Activated CD4-positive, alpha-beta T cell treated with anti-CD3 and anti-CD28 coated beads for 1 hour (primary cell): ENCODE measurements at places on chromosomes 2 and 18.

GRCh38 chr2:176100547-176101140, 1.0 kb downstream of the HOXD12 start:
- no peak for DNase-seq

- no peak for DNase-seq
Observed at GRCh38 chr2:155947069-155947468, 385.5 kb downstream of the NR4A2 start.

GRCh38 chr18:49055754-49056172, 105.0 kb upstream of the SMAD7 start:
- DNase-seq = no peak

GRCh38 chr2:66569321-66569851, 134.5 kb downstream of the MEIS1 start:
- no peak for DNase-seq

DNA sequence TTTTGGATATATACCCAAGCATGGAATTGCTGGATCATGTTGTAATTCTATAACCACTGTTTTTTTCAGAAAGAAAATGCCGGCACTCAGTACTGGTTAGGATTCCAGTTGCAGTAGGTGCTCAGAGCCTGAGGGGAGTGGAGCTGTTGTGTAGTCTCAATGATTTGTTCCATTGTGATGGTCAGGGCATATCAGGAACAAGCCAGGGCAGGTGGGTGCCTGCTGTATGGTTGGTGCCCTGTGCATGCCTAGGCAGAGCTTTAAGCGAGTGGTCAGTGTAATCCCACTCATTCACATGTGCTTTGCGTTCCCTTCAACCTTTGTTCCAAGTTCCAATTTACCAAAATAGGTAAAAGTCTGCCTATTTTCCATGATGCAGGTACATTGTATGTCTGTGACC, 100.9 kb downstream of the FHOD3 start:
- DNase-seq = no peak

DNA sequence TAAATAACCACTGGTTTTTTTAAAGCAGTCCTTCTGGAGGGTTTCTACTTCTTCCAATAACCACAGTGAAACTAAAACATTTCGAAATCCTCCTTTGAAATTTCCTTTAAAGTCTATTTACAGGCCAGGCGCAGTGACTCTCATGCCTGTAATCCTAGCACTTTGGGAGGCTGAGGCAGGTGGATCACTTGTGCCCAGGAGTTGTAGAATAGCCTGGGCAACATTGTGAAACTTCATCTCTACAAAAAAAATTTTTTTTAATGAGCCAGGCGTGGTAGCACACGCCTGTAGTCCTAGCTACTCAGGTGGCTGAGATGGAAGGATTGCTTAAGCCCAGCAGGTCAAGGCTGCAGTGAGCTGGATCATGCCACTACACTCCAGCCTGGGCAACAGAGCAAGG, 15.2 kb downstream of the KIDINS220 start:
- DNase-seq = no peak

DNA sequence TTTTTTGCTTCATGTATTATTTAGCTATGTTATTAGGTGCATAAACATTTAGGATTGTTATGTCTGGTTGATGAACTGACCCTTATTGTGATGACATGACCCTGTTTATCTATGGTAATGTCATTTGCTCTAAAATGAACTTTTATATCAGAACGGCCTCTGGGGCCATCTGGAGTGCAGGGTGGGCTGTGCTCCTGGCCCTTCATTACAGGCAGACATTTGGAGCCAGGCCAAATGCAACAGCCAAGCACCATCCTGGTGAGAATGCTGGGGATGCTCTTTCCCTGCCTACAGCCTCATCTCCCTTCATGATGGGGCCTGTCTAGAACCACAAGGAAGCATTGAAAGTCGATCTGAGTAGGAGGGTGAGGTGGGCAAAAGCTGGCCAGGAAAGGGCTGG, 38.0 kb downstream of the HJURP start:
- DNase-seq = no peak

- no peak for DNase-seq
Observed at GRCh38 chr18:2425426-2426317, 145.6 kb downstream of the METTL4 start.

- DNase-seq = no peak
Observed at GRCh38 chr2:171452773-171453172, 18.7 kb downstream of the DCAF17 start.

DNA sequence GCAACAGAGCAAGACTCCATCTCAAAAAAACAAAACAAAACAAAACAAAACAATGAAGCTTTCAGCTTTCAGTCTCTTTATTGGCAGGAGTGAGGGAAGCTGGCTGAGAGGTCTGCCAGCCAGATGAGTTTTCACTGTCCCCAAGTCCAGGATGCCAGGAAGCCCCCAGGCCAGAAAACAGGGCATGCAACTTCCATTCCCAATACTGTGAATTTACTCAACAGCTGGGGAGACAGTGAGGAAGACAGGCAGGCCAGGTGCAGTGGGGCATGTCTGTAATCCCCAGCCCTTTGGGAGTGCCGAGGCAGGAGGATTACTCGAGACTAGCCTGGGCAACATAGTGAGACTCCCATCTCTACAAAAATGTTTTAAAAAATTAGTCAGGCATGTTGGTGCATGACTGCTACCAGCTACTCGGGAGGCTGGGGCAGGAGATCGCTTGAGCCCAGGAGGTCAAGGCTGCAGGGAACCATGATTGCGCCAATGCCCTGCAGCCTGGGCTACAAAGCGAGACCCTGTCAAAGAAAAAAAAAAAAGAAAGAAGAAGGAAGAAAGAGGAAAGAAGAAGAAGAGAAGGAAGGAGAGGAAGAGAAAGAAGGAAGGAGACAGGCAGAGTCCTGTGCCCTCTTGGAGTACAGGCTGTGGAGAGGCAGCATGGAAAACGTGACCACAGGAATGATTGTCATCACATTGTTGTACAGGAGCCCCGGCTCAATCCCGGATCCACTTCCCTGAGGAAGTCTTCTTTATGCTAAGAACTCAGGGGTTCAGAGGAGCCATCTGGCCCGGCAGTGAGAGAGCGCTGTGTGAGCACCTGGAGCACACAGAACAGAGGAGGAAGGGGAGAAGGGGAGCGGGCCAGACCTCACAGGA, 29.2 kb upstream of the POMC start:
- no peak for DNase-seq

- DNase-seq = no peak
Observed at GRCh38 chr2:219616550-219616949, 10.9 kb upstream of the SLC4A3 start.

DNA sequence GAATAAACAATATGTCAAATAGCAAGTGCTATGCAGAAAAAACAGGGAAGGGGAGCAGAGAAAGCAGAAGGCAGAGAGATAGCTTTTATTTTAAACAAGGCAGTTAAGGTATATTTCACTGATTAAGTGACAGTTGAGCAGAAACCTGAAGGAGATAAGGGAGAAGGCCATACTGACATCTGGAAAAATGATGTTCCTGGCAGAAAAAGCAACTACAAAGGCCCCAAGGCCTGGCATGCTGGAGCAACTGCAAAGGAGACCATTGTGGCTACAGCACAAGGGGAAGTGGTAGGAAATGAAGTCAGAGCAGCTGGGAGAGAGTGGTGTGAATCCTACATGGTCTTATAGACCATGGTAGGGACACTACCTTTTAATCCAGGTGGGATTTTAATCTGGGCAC, 8.9 kb upstream of the PCBP1 start:
- DNase-seq = no peak

DNA sequence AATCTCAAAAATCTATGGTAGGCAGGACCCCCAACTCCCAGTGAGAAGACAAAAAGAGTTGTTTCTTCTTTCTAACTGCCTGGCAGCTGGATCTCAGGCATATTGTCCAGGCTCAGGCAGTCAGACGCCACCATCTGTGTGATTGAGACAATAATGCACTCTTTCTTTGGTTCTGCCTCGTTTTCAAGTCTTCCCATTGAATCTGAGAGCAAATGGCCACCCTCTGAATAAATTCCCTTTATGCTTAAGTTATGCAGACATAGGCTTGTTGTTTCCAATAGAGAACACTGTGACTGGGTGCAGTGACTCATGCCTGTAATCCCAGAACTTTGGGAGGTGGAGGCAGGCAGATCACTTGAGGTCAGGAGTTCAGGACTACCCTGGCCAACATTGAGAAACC, 15.3 kb upstream of the CD207 start:
- DNase-seq = no peak

- no peak for DNase-seq
Observed at GRCh38 chr18:38956068-38956467, 1390.5 kb upstream of the CELF4 start.

- DNase-seq = no peak
Observed at GRCh38 chr2:74872389-74872836, 38.5 kb downstream of the HK2 start.

DNA sequence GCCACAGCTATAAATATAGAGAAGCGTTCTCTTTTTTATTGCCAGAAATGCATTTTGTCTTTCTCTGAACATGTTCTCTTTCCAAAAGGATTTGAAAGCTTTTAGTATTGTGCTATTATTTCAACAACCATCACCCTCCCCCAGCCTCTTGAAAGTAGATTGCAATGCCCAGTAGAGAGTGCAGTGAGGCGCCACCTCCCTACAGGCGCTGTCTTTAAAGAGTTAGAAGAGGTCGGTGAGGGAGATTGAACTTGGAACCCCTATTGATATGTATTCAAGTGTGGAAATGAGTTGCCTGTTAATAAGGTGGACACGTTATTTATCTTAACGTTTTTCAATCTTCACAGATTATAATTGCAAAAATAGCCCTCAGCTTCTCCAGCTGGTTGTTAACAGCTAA, 360.3 kb downstream of the LRP1B start:
- no peak for DNase-seq

- peak; percentile 93 for DNase-seq
Observed at GRCh38 chr2:200525882-200526651, at the start of gene SGO2. TSS of gene SGO2 (plus strand) at chr2:200526207. CDS start at chr2:200532976, 6,769 bp downstream.

DNA sequence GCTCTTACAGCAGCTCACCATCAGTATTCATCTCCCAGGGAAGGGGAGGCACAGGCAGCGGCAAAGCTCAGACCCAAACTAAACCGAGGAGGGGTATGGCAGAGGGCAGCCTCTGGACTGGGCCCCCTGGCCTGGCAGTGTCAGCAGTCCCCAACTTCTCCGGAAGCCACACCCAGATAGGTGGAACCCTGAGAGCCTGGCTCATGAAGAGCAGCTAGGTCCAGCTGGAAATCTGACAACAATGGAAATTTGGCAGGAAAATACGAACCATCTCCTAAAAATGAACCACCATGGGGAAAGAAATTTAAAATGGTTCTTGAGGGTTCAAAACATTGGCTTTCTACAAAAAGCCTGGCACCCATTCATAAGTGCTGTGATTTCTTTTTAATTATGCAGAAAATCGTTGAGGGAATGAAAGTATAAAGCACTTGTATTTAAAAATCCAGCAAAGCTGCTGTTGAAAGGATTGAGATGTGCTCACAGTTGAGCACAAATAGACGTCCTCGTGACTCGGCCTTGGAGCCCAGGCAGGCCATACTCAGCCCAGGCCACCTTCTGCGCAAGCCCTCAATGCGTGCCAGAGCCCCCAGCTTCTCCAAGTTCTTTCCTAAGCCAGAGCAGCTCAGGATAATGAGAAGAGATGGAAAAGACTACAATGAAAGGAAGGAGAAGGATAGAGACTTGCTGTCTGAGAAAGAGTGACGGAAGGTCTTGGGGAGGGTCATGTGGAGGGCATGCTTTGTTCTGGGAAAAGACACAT, 93.0 kb downstream of the COL6A3 start:
- DNase-seq = no peak

- no peak for DNase-seq
Observed at GRCh38 chr18:37355772-37356171, 209.8 kb downstream of the CELF4 start.

DNA sequence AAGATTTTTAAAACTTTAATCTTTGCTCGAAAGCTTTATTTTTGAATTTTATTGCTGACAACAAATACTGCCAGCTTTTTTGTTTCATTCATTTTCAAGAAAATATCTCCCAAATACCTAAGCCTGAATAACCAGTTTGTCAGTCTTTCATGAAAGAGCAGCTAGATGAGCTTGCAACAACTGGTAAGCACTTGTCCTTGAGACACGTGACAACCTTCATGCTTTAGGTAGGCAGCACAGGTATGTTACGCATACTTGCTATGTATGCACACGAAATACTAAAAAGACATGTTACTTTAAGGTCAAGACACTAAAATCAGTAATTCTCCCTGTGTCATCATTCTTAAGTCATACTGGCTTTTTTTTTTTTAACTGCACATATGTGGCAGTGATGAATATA, 12.3 kb downstream of the CEBPZ start:
- DNase-seq = no peak

DNA sequence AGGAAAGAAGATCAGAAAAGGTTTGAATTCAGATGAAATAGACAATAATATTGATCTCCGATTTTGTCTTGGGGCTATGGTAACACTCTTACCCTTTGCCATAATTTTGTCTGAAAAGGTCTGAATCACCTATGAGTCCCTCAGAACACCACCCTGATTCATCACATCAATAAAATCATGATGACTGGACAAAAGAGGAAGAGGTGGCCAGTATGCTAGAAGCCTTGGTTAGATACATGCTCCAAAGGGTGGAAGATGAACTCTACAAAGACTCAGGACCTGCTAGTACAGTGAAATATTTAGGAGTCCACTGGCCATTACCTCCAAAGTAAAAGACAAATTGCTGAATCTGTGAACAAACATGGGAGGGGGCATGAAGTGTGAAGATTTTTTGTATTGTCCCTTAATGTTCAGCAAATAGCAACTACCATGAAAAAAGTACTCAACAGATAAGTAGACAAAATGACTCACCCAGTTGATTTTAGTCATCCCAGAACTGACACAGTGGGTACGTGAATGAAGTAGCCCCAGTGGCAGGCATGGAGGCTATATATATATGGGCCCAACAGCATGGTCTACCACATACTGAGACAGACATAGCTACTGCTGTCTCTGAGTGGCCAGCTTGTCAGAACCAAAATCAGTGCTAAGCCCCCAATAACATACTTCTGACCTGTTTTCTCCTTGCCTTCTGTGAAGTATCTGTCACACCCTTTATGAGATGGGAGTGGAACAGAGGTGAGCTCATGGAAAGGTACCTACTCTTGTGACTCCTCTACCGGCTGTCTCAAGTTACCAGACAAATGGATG, 36.5 kb upstream of the GLS start:
- DNase-seq = no peak

GRCh38 chr2:135409436-135409835, 121.6 kb downstream of the ZRANB3 start:
- no peak for DNase-seq

- no peak for DNase-seq
Observed at GRCh38 chr18:24212939-24213338, 74.1 kb downstream of the CABYR start.

DNA sequence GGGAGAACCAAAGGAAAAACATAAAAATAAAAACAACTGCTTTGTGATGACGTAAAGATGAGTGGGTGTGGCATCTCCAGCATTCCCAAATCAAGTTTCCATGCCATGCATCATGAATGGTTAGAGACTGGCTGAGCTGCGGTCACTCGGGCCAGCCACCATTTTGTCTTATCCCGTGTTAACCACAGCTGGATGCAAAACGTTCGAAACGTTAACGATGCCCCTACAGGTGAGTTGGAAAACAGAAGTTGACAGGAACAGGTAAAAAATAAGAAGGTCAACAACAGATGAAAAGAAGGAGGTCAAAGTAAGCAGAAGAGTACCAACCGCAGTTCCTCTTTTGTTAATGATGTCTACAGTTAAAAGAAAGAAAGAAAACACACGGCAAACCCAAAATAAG, 411.1 kb downstream of the NRXN1 start:
- no peak for DNase-seq

GRCh38 chr2:215579809-215580208, 143.9 kb upstream of the FN1 start:
- no peak for DNase-seq

- DNase-seq = no peak
Observed at GRCh38 chr2:211930331-211930730, 608.3 kb downstream of the ERBB4 start.

- no peak for DNase-seq
Observed at GRCh38 chr2:152600697-152601096, 116.6 kb downstream of the PRPF40A start.

GRCh38 chr2:124248386-124248785, 223.3 kb downstream of the CNTNAP5 start:
- no peak for DNase-seq
